Suppressor macrophage treated with lipopolysaccharide for 4 hours (primary cell): ENCODE measurements at places on chromosomes 7 and 10.

GRCh38 chr10:76920581-76920980 is 717.0 kb downstream of the KCNMA1 start:
- DNase-seq: no peak

DNA sequence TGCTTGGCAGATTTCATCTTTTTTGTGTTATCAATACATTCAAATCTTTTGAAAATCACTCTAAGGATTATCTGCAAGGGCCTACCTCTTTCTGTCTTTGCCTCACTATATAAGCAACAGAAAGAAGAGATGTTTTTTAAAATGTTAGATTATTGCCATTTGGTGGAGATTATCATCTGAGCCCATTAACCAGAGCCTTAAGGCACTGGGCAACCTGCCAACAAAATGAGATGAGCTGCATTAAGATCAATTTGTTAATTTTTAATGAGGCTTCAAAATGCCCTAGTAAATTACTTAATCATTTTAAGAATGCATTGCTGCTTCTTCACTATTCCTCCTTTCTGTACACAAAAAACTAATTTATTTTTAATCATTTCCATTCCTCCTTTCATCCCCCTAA is 314.1 kb downstream of the SNX13 start:
- no peak for DNase-seq

DNA sequence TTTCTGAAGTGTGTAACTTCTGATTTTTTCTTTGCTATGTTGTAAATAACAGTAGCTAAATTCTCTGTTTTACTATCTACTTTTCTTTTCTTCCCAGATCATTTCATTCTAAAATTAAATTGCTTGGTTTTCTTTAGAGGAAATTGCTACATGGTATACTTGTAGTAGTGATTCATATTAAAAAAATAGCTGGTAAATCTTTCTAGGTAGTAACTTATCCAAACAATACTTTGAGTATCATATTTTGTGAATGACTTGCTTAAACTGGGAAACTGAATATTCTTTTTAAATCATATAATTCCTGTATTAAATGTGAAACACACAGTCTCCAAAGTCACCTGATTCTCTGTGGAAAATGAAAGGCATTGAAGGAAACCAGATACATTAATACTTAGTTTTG is 85.5 kb downstream of the ZNRF2 start:
- DNase-seq: no peak

- no peak for DNase-seq
Observed at GRCh38 chr10:73798927-73799560, 12.4 kb downstream of the NDST2 start.

GRCh38 chr7:94055963-94056362 is 51.8 kb upstream of the BET1 start:
- DNase-seq: no peak

GRCh38 chr10:96212911-96213310 is 58.5 kb downstream of the BLNK start:
- DNase-seq: no peak

- DNase-seq: no peak
Observed at GRCh38 chr7:99383203-99383602, 8.7 kb downstream of the ARPC1B start.

DNA sequence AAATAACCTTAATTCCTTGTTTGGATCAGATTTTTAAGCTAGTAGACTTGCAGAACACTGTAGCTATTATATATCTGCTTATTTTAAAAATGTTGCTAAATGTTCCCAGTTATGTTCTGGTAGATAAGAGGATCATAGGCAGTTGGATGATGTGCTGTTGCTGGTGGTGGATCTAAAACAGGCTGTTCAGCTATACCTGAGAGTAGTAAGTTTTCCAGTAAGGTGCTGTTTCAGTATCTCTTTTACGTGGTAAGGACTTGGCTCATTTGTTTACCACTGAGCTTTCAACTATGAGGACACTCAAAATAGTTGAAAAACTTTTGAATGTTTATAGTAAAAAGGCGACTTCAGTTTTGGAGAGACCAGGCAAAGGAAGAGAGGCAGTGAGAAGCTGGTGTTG is 180.9 kb downstream of the CDK14 start:
- DNase-seq: no peak

DNA sequence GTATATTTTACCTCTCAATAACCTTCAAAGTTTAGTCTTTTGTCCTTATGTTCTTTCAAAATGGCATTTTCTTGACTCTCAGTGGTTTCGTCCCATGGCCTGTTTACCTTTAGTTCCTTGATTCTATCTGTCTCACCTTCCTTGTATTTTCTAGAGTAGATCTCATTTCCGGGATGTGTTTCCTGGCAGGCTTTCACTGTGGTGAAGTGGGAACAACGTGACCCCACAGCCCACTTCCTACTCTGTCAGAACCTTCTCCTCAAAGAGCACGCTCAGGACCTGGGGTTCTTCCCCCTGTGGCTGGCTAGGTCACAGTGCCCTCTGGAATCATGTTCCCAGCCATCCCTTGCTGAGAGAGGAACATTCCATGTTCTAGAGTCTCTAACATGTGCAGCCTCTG is 129.9 kb upstream of the ZNF32 start:
- DNase-seq: no peak

- DNase-seq: no peak
Observed at GRCh38 chr7:155284496-155285274, 13.0 kb upstream of the INSIG1 start.

DNA sequence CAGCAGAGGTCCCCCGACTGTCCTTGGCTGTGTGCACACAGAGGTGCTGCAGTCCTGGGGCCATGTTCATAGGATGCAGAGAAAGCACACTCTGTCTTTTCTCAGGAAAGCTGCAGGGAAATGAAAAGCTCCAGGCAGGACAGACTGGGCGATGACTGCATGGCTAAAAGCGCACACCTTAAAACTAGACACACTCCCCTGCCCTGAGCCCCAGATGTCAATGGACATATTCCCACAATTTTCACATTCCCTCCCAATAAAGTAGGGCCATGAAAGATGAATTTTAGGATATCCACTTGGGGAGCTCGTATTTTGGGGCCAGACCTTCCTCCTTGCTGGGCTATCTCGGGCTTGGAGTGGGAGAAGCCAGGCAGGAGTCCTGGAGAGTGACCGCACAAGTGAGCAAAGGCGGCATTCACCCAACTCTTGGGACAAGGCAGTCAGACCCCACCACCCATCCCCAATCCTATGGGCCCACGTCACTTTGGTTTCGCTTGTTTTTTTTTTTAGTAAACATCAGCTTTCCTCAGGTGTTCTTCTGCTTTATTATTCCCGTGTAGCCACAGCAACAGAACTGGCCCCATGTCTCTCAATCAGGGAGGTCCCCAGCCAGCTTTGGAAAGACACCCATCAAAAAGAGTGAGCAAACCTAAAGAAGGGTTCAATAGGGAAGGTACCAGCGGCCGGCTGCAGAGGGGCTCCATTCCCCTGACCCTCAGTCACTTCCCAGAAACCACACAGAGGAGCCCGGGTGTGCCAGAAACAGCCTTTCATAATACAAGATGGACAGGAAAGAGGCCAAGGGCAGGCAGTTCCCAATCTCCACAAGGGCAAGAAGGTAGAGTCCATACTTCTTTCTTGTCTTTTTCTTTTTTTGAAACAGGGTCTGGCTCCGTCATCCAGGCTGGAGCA is 12.7 kb downstream of the GPRIN2 start:
- no peak for DNase-seq
